ENCODE measurements at places on chromosomes 7 and 10.

- DNase-seq, result no peak
Observed at GRCh38 chr7:50836646-50837045, 54.0 kb upstream of the GRB10 start.

DNA sequence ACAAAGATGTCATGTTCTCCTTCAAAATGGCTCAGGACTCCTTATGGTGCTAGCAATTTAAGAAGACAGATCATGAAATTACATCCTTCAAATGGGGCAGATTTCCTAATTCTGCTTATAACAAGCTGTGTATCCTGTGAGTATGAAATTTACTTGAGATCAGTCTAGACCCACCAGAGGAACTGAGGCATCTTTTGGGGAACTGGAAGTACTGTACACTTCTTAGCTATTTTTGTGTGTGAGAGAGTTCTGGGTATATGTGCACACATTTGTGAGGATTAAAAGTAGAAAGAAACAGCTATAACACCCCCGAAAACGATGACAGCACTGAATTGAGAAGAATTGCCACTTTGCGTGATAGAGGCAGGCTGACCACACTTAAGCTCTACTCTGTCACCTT is 187.0 kb upstream of the CCDC6 start:
- no peak for DNase-seq

- DNase-seq, result no peak
Observed at GRCh38 chr7:116307253-116307652, 96.9 kb downstream of the TES start.

- no peak for DNase-seq
Observed at GRCh38 chr10:92757066-92757710, 67.4 kb downstream of the HHEX start.
